Panc1 (cell line): ENCODE measurements at places on chromosomes 3 and 15. TPM values are rescaled to one million over a fixed set of nuclear protein-coding genes. Genes with fewer than 3 reads are reported as not detected.

DNA sequence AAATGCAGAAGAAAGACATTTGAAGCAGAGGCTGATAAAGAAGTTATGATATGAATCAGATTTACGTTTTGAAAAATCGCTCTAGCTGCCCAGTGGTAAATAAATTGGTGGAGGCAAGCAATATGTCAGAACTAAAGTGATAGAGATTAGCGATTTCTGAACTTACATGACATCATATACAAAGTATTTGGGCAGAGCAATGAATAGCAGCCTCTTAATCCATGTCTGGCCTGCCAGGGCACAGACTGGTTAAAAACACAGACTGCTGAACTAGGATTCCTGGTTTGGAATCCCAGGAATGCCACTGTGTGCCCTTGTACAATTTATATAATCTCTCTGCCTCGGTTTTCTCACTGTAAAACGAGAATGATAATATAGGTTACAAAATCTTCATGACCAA is 243.1 kb upstream of the SETMAR start:
- no peak for DNase-seq

- no peak for DNase-seq
Observed at GRCh38 chr3:147394884-147395225, 11.5 kb downstream of the ZIC4 start.

DNA sequence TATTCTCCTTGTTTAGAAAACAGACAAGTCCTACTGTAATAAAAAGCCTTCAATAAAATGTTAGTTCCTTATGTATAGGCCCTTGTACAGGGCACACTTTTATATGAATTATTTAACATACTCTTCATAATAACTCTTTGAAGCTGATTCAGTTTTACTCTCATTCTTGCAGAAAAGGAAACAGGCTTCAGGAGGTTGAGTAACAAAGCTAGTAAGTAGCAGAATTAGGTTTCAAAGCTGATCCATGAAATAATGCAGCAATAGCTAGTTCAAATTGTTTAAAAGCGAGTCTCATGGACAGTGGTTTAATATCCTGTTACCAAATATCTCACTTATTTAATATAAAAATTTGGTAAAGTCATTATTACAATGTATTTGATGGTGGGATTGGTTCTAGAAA is 25.0 kb downstream of the TCF12 start:
- no peak for DNase-seq

GRCh38 chr15:65869954-65870871 is 922 bp downstream of the RAB11A start:
- no peak for DNase-seq

GRCh38 chr15:73125219-73125618 is 73.0 kb downstream of the NEO1 start:
- no peak for DNase-seq

DNA sequence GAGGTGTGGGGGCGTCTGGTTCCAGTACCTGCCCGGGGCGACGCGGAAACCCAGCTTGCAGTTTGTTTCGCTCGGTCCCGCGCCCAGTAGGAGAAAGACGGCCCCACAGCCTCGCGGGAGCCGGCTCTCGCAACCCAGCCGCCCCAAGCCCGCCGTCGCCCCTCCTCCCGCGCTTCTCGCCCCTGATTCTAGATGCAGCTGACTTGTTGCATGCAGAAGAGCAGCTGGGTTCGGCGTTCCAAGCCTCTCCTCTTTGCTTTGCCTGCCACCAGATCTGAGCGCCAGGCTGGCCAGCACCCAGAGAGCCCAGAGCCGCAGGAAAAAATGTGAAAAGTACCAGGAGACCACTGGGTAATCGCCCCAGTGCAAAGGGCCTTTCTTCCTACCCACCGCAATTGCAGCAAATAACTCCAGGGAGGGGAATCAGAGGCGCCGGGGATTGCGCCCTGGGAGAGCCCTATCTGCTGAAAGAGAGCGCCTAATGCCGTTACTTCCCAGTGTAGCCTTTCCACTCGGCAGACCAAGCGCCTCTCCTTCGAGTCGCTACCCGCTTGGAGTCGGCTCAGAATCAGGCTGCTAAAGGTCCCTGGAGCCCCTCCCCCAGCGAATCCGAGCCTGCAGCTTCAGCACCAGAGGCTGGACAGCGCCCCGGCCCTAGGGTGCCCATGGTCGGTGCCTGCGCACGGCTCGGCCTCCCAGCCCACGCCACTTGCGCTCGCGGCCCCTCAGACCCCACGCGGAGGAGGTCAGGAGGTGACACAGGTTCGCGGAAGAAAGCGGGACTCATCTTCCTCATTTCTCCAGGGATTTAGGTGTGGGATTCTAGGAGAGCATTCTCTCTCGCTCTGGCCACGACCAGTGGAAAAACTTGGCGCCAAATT is 15.7 kb upstream of the AEN start:
- no peak for DNase-seq

Gene EIF2A
- total RNA-seq = 70.0 TPM

Gene RASGRF1
- total RNA-seq = 0.59 TPM

DNA sequence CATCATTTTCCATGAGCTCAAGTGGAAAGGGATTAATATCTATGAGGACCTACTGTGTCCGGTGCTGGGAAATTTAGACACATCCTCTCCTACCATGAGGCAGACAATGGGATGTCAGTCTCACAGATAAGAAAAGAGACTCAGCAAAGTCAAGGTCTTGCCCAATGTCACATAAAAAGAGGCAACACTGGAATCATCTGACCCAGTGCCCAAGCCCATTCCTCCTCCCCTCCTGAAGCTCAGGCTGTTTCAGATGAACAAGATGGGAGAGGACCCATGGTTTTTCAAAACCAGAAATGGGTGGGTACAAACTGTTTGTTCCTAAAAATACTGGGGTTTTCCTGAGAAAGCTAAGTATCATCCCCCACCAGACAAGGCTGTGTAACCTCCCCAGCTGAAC is 22.2 kb downstream of the POC1A start:
- no peak for DNase-seq

DNA sequence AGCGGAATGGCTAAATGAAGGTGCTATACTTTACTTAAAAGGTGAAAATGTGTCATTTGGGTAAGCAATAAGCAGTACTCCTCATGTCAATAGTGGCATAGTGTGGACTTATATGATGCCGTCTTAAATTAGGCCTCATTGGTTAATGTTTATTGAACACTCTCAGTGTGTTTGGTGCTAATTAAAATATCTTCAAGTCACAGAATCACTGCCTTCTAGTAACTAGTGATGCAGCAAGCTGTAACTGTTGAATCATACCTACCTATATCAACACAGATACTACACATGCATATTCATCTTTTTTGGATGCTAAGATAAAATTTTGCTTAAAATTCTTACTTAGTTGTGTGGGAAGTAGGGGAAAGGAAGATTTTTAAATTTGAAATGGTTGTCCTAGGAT is 30.7 kb downstream of the ARHGAP31 start:
- DNase-seq = no peak

DNA sequence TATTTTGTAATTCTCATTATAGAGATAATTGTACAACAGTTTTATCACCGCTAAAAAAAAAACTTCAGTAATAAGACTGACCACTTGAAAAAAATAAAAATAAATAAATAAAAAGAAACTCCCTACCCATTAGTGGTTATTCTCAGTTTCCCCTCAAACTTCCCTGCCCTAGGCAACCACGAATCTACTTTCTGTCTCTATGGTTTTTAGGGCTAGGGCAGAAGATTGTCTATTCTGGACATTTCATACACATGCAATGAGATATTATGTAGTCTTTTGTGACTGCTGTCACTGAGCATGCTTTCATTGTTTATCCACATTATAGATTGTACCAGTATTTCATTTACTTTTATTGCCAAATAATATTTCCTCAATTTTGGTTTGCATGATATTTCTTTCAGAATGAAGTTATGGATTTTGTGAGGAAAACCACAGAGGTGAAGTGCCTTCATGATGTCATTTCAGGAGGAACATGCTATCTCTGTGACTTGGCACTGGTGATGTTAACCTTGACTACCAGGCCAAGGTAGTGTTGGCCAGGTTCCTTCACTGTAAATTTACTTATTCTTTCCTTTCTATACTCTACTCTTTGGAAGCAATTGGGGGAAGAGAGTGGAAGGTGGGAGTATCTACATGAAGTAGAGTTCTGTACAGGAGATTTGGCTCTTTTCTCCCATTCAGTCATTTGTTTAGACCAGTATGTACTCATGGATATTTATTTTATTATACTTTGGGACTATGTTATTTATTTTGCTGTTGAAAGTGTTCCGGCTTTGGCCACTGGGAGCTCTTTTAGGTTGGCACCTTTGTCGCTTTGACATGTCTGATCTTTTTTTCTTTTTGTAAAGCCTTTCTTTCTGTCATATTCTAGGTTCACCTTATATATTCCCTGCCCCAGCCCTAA is 86.3 kb downstream of the GMPS start:
- no peak for DNase-seq

DNA sequence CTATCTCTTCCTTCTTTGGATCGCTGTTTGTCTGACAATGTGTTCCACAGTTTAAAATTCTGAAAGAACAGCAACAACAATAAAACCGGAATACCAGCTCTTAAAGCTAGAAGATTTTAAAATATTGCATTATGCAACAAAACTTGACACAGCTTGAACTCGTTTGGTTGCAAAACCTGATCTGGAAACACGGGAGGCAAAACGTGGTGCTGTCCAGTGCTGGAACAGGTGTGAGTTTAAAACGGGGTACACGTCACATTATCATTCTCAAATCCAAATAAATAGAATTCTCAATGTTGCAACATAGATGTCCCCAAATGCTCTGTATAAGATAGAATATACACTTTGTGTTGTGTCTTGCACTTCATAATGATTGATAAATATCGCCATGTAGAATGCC is 110.9 kb upstream of the LYSMD4 start:
- no peak for DNase-seq

- DNase-seq = no peak
Observed at GRCh38 chr15:67409175-67409574, 111.8 kb upstream of the C15orf61 start.

- no peak for DNase-seq
Observed at GRCh38 chr3:23051240-23052140, 151.6 kb upstream of the UBE2E2 start.

Gene LRRC49
- total RNA-seq = 8.3 TPM

- no peak for DNase-seq
Observed at GRCh38 chr3:13565581-13566452, 16.9 kb downstream of the FBLN2 start.

DNA sequence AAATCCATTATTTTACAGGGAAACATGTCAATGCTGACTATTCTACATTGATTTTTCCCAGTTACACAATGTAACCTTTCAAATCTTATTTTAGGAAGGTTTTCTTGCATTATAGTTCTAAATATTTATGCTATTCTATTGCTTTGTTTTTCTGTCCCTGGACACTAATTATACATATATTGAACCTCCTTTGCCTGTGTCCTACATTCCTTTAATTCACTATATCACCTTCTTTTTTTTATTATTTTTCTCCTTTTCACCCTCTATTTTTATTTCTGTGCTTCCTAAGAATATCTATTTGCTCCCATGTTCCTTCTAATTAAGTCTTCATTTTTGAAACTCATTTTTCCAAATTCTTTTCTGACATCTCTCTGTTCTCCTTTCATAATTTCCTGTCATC is 259.2 kb downstream of the TJP1 start:
- no peak for DNase-seq

Gene GPR62
- total RNA-seq = not detected

DNA sequence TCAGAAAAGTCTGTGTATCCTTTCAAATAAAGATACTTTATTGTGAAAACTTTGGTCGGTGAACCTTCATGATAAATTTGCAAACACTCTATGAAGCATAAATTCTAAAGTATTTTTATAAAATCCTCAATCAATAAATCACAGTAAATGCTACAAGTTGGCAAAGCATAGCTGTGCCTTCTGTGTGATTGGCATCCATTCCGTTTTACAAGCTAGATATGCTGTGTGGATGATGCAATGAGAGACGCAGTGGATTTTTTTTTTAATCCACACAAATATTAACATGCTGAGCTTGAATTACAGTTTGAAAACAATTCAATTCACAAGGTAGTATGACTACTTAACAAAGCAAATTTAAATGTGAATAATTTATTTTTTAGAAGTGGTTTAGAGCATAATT is 937.2 kb downstream of the ZPLD1 start:
- no peak for DNase-seq

DNA sequence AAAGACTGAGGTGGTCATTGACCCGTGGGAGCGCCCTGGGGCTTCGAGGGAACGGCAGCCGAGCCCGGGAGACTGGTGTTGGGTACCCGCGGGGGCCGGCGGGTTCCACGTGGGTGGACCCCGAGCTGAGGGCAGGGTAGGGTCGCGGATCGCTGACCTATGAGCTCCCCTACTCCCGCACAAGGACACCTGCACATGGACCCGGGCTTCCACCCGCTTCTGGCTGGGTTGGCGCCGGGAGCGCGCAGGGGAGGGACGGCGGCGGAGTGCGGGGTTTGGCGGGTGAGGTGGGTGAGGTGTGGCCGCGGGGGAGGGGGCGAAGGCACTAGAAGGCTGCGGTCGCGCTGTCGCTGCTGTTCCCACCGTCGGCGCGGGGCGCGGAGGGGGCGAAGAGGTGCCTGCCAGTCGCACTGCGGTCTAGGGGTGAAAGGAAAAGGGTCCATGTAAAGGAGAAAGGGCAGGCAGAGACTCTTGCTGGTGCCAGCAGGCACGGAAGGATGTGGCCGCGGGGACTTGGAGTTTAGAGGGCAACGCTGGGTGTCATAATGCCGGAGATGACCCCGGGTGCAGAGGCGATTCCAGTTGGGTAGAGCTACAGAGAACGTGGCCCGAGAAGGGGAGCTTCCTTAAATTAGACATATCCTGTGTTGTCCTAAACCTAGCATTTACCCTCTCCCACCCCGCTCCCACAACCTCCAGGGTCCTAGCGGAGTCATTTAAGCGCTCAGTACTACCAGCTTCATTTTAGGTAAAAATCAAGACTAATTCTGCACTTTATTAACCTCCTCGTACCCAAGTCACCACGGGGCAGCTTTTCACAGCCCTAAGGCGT is 245.9 kb upstream of the TOPAZ1 start:
- no peak for DNase-seq

DNA sequence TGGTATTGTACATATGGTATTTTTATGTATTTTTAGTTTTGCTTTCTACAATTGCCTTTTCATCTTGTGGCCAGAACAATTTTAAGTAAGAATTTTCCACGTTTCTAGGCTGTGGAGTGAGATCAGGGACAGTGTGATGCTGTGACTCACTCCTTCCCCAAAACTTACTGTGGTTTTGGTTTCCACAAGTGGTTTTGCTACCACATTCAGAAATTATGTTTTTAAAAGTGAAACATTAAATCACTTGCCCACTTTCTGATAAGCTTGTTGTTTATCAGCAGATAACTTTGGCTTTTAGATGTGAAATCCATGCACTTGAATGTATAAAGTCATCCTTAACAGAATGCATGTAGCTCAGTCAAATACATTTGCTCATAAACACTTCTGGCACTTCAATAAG is 192.2 kb upstream of the THRB start:
- DNase-seq = no peak

- DNase-seq = no peak
Observed at GRCh38 chr3:55191911-55192775, 264.3 kb upstream of the LRTM1 start.

GRCh38 chr15:76553564-76553963 is 217.0 kb downstream of the ISL2 start:
- no peak for DNase-seq
